Activated CD4-positive, alpha-beta T cell treated with anti-CD3 and anti-CD28 coated beads for 48 hours (primary cell): ENCODE measurements at places on chromosomes 5 and 9.

DNA sequence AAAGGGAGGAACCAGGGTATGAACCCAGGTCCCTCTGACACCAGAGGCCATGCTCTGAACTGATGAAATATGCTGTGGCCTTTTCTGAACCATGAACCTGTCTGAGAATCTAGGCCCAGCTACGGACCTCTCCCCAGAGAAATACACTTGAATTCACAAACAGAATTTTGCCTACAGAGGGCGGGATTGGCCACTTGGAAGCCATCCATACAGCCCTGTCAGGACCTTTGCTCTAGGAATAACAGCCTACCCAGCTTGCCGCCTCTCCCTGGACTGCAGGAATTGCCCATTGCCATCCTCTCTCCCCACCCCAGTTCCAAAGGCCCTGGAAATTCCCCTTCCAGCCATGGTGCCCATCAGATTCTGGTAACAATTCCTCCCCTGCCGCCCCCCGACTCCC is 26.6 kb downstream of the MORN5 start:
- DNase-seq = no peak

DNA sequence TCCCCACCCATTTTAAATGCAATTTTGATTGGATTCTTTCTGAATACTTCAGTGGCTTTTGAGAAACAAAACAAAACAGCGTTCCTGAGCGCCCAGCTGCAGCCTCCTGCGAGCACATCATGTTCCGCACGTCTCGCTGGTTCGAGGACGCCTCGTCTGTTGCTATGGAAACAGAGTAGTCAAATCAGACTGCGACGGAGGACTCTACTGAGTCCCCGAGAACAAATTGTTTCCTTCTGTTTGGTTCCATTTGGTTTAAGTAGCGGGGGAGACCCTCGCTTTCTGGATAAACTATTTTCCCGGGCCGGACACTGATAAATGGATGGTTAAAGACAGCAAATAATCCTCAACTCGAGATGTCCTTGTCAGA is 69.0 kb downstream of the SLC28A3 start:
- peak; percentile 74 for DNase-seq

- DNase-seq = no peak
Observed at GRCh38 chr5:96968074-96968473, 32.2 kb downstream of the LNPEP start.

DNA sequence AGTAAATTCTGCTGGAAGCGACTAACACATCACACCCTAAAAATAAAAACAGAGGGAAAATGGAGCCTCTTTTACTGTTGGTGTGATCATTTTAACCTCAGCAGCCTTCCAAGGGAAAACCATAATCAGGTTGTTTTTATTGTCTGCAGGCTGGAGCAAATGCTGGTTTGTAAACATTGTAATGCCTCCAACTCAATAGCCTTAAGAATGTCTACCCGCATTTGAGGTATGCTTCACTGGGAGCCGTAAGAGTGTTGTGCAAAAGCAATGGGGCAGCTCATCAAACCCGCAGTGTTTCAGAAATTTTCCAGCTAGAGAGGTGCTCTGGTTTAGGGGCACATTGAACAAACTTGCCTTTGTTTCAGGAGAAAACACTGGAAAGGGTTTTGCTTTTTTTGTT is 17.0 kb downstream of the NIM1K start:
- DNase-seq = no peak

GRCh38 chr5:181069767-181070491 is 29.9 kb downstream of the BTNL9 start:
- DNase-seq = no peak

GRCh38 chr5:143554918-143555477 is 151.5 kb upstream of the NR3C1 start:
- no peak for DNase-seq
